Activated CD8-positive, alpha-beta memory T cell treated with anti-CD3 and anti-CD28 coated beads for 48 hours (primary cell): ENCODE measurements at places on chromosomes 13 and 19.

- no peak for DNase-seq
These were observed 47.7 kb upstream of the UQCRFS1 start for GRCh38 chr19:29260477-29261317.

DNA sequence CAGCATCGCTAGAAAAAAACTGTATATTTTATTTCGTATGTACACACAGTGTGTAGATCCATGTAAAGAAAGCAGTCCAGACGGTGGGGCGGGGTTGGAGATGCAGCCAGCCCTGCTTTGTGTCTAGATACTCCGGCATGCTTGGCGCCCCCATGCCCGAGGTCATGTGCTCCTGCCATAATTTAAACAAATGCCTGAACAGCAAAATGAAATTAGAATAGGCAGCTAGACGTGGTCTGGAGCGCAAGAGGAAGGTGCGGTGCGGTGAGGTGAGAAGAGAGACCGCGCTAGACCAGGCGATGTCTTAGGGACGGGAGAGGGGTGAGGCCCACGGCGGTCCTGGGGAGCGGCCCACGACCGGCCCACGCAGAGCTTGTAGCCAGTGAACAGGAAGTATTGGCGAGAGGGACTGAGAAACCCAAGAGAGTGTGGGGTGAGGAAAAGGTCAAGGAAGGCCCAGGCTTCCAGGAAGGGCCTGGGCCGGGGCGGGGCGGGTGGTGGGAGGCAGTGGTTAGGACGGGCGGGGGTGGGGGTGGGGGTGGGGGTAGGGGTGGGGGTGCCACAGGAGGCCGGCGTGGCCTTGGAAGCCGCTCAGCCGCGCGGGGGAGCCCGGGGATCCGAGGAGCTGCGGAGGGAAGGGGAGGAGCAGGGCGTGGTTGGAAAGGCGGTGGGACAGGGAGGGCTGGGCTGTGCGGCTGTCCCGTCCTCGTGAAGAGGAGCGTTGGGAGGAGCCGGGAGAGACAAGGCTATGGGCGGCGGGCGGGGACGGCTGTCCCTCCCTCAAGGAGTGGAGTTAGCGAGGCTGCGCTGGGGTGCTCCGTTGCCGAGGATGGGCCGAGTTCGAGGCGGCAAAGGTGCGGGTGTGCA is 254.7 kb upstream of the SGCG start:
- no peak for DNase-seq

DNA sequence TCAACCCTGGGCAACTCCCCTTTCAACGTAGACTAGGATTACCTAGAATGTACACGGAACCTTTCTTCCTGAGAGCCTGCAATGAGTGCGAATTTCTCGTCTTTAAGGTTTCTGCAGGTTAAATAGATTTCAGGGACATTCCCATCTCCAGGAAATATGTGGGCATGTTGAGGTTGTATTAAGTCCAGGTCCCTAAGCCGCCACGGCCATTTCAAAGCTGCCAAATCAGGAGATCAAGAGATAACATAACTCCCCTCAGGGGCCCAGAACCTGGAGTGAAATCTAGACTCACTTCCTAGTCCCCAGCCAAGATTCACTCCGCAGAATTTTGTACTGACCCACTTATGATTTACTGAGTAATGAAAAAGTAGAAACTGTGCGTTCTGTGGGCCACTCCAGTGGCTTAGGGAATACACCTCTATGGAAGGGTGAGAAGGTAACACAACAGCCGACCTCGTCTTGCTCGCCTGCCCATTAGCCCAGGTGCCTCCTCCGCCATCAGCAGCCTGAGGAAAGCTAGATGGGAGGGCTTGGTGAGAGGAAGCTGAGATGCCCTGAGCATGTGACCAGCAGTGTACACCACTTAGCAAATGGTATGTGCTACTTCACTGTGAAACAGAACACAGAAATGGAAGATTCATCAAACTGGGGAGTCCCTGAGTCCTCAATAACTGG is 98.5 kb upstream of the SOX1 start:
- DNase-seq: no peak

GRCh38 chr13:42140494-42140893 is 92.0 kb downstream of the DGKH start:
- DNase-seq: no peak

DNA sequence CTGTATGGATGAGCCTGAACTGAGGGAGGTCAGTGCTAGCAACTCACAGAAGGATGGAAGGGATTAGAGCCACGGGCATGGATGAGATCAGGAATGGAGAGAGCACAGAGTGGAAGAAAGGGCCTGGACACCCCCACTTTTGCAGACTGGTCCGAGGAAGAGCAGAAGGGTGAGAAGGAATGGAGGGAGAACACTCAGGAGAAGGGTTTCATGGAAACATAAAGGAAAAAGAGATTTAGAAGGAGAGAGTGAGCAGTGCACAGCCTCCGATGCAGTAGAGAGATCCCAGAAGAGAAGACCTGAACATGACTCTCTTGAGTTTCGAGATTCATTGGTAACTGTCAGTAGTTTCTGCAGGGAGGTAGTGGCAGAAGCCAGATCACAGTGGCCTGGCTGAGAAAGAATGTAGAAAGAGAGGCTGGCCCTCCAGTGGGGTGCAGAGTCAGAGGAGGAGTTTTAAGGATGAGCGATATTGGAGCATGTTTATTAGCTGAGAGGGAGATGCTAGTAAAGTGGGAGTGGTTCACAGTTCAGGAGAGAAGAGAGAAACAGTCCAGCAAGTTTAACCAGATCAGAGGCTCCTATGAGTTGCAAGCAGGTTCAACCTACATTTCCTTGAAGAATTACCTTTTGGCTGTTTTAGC is 108.9 kb downstream of the ZAR1L start:
- DNase-seq: no peak

- DNase-seq: no peak
These were observed 216.3 kb downstream of the NHLRC3 start for GRCh38 chr13:39254601-39255000.

DNA sequence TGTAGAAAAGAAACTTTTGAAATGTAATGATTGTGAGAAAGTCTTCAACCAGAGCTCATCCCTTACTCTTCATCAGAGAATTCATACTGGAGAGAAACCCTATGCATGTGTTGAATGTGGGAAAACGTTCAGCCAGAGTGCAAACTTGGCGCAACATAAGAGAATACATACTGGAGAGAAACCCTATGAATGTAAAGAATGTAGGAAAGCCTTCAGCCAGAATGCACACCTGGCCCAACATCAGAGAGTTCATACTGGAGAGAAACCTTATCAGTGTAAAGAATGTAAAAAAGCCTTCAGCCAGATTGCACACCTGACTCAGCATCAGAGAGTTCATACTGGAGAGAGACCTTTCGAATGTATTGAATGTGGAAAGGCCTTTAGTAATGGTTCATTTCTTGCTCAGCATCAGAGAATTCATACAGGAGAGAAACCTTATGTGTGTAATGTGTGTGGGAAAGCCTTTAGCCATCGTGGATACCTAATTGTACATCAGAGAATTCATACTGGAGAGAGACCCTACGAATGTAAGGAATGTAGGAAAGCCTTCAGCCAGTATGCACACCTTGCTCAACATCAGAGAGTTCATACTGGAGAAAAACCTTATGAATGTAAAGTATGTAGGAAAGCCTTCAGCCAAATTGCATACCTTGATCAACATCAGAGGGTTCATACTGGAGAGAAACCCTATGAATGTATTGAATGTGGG is 19.3 kb downstream of the ZNF583 start:
- DNase-seq: no peak

DNA sequence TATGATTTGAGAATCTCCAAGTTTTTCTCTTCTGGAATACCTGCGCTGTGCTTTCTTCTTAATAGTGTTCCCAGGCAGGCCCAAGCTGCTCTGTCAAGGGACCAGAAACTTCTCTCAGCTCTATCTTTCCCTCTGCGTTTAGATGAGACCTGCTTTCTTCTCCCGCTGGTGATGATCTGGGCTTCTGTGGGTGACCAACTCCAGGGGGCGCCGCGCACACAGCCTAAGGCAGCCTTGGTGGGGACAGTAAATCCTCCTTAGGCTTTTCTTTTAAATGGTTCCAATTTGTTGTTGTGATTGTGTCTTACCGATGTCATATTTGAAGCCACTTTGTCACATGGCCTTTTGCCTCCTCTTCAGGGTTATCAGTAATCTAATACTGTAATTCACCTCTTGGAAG is 439.4 kb upstream of the KLF12 start:
- DNase-seq: no peak

DNA sequence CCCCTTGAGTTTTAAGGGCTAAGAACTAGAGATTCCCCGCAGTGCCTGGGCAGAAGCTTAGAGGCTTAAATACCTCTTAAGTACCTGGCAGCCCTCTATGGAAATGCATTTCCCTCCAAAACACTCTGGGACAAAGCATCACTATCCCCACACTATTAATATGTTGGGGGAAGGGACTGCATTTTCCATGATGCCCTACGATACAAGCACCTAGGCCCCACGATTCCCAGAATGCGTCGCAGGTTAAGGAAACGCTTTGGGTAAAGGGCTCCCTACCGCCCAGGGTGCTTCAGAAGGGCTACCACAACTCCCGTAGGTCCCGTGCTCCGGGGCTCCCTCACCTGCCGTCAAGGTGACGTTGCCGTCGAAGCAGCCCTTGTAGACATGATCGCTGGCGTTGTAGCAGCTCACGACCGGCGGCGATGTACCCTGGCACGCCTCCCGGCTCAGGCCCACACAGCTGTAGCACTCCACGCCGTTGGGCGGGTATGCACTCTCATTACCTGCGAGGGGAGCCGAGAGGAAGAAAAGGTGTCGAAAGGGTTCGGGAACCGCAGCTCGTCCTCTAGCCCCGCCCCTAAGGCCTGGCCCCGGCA is 2.5 kb downstream of the LYPD3 start:
- no peak for DNase-seq

DNA sequence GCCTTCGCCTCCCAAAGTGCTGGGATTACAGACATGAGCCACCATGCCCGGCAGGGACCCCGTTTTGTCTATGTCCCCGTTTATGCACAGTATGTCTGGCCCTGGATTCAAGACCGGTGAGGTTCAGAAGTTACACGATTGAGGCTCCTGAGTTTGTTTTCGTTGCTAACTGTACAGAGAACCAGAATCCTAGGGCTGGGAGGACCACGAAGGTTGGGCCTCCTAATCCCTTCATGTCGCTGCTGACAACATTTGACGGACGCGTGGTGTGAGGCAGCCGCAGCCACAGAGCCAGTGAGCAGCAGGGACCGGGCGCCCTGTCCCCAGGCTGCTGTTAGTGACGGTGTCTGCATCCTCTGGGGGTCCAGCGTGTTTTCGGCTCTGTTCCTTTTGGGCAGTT is 91.4 kb downstream of the ATP11A start:
- no peak for DNase-seq

DNA sequence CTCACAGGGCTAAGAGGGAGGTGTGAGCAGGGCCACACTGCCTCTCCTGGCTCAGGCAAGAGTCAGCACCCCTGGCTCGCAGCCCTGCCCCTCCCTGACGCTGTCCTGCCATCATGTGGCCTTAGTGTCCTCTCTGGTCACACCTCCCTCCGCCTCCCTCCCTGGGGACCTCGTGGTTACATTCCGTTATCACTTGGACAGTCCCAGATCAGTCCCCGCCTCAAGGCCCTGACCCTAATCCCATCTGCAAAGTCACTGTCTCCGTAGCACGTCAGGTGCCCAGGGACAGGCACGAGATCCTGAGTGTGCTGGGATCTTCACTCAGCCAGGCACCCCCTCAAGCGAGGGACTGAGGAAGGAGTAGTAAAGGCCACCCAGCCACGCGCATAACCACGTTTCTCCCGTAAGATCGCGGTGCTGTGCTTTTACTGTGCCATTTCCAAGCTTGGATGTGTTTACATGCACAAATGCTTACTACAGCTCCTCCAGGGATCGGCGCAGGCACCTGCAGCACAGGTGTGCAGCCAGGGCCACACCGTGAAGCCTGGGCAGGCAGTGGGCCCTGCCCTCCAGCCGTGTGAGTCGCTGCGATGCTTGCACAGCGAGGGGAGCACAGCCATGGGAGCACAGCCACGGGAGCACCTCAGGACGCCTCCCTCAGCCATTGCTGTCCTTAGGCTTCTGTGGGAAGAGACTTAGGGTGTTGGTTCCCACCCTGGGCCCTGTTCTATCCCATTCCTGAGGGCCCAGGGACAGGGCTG is 10.7 kb upstream of the TMEM255B start:
- no peak for DNase-seq

- DNase-seq: no peak
These were observed 25.7 kb upstream of the TPP2 start for GRCh38 chr13:102571075-102571474.

- DNase-seq: no peak
These were observed 27.5 kb downstream of the MICU2 start for GRCh38 chr13:21576426-21576825.

DNA sequence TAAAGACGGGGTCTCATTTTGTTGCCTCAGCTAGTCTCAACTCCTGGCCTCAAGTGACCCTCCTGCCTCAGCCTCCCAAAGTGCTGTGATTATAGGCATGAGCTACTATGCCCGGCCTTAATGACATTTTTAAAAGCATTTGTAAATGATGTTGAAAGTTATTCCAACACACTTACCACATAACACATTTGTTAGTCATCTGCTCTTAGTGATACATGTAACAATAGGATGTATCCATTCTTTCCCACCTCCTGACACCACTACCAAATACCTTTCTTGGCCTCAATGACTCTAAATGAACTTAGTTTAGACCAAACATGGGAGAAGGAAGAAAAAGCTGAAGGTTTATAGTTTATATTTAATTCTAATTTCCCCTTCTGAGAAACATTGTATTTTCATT is 59.8 kb upstream of the MEDAG start:
- DNase-seq: no peak

GRCh38 chr19:48310227-48310626 is 15.1 kb upstream of the EMP3 start:
- no peak for DNase-seq

- DNase-seq: no peak
These were observed 4.6 kb upstream of the EPS8L1 start for GRCh38 chr19:55071129-55071502.

- no peak for DNase-seq
These were observed 177.3 kb upstream of the SLC10A2 start for GRCh38 chr13:103243495-103243894.

DNA sequence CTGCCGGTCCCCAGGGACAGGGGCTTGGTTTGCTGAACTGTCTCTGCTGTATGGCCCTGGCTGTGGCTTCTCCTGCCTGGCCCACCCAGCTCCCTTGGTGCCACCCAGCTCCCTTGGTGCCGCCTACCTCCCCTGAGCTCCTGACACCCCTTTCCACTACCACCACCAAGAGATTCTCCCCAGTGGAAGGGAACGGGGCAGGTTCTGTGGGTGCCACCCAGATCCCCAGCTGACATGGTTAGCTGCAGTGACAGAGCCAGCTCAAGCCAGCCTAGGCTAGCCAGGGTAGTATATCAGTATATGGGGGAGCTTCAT is 28.5 kb upstream of the POP4 start:
- no peak for DNase-seq

- no peak for DNase-seq
These were observed 13.9 kb downstream of the SLITRK5 start for GRCh38 chr13:87684850-87685742.

- no peak for DNase-seq
These were observed 376.7 kb downstream of the LIG4 start for GRCh38 chr13:107838588-107839161.
